ENCODE measurements at places on chromosomes 7 and 10.

DNA sequence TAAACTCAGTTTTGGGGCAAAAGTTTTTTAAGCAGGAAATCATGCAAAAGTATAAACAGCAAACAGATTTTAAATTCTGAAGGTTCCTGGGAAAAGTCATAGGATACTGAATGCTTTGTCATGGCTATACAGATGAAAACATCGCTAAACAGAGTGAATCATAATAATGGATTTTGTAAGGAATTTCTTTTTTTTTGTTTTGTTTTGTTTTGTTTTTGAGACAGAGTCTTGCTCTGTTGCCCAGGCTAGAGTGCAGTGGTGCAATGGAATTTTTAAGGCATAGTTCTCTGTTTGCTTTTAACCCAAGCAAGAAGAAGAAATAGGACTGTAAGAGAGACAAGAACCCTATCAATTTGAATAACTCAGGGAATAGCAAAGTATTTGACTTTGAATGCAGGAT, 285.3 kb downstream of the NRG3 start:
- DNase-seq, result no peak

DNA sequence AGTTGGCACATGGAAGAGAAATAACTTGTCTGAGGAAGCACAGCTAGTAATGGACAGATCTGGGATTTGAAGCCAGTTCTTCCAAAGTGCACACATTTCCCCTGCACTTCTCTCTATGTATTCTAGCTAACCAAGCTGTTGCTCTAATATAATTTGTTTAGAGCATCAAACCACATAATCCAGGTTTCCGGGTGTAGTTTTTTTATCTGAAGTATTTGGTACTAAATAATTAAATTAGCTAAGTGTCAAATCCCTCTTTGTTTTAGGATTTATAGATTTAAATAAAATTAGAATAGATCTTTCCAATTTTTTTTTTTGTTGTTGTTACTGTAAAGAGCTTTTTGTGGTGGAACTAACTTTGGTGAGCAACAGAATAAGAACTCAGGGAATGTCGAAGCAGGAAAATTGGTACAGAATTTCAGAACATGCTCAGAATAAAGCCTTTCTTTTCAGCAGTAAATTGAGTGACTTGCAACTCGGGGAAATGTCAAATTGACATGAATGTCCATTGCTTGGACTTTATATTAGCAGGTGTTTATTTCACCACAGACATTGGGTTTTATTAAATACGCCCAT, 33.7 kb downstream of the CAMK1D start:
- DNase-seq, result no peak

DNA sequence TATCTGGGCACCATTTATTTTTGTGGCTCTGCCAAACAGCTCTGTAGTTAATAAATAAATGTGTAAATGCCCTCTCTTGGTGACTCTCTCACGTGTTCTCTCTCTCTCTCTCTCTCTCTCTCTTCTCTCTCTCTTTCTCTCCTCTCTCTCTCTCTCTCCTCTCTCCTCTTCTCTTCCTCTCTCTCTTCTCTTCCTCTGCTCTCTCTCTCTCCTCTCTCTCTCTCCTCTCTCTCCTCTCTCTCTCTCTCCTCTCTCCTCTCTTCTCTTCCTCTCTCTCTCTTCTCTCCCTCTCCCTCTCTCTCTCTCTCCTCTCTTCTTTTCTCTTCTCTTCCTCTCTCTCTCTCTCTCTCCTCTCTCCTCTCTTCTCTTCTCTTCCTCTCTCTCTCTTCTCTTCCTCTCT, 145.8 kb upstream of the TMEM72 start:
- no peak for DNase-seq

GRCh38 chr10:1020460-1020859, 5.2 kb downstream of the IDI2 start:
- no peak for DNase-seq

- no peak for DNase-seq
Measured at GRCh38 chr7:4468320-4469102, 213.6 kb upstream of the FOXK1 start.

- no peak for DNase-seq
Measured at GRCh38 chr7:22413211-22413610, 56.3 kb upstream of the RAPGEF5 start.

DNA sequence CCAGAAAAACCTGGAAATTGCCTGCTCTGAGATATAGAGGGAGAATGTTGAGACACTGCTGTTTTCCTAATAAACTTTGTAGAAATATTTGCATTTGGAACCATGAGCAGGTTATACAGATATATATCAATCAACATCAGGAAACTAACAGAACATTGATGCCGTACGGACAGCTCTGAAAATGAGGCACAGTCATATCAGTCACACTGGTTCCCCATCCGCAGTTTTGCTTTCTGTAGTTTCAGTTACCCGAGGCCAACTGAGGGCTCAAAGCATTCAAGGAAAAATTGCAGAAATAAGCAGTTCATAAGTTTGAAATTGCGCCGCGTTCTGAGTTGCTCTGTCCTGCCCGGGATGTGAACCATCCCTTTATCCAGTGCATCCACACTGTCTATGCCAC, 137.9 kb downstream of the KLF6 start:
- DNase-seq, result no peak

- DNase-seq, result no peak
Measured at GRCh38 chr7:632831-633210, 93.7 kb upstream of the DNAAF5 start.

DNA sequence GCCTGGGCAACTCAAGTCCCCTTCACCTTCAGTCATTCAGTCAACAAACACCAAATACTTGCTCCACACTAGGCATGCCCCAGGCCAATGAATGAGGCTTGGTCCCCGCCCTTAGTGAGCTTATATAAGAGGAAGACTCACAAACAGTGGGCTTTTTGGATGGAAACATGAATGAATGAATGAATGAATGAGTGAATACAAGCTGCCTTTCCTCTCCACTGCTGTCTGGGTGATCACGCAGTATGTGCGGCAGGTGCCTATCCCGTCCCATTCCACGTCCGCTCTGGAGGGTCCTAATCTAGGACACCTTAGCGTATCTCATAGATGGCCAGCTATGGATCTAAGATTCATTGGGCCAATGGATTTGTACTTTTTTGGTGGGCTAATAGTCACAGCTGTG, 19.8 kb upstream of the GTF2I start:
- no peak for DNase-seq

DNA sequence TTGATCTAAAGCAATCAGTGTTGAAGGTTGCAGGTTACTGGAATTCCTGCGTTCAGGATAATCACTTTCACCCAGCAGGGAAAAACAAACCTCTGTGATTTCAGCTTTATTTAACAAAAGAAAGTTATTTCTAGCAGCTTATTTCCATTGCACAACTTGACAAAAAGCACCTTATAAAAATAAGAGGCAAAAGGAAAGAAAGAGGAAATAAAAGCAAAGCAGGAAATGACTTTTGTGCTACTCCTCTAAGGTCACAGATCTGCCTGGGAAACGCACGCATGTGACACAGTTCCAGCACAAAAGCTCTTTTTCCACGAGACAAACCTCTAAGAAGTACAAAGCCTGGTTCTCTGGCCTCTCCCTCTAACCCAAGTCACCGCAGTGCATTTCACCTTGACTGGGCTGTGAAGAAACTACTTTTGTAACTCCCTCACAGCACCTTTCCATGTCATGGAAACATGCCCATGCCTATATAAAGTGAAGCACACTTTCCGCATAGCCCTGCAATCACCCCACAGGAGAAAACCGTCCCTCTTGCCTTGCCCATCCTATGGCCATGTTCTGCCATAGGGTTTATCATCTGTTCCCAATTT, 870 bp downstream of the ANK3 start:
- no peak for DNase-seq

DNA sequence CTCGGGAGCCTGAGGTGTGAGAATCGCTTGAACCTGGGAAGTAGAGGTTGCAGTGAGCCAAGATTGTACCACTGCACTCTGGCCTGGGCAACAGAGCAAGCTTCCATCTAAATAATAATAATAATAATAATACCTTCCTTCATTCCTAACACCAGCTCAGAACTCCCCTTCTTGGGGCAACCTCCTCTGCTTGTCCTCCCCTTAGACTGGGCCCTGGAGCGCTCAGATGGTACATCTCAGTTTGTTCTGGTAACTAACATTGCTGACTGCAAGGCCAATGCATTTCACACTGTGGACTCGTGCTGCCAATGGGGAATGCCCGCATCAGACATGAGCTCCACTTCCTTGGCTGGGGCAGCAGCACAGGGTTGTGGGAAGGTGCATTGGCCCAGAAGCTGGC, 77.6 kb downstream of the C10orf105 start:
- no peak for DNase-seq

DNA sequence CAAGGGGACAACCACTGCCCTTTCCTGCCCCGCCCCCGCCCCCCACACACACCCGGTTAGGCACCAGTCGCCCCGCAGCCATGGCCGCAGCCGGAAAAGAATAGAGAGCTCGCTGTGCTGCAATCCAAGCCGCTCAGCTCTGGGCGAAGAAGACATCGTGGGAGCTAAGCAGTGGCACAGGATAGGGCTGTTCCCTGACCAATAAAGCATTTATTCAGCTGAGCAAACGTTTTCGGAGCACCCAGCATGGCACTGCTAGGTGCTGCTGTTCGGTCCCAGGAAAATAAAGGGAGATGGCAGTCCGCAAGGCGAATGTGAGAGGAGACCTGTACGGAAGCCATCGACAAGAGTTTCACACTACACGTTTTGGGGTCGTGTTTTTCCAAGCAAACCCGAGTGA, 18.3 kb downstream of the SKIDA1 start:
- DNase-seq, result no peak

GRCh38 chr10:2772816-2773631, 294.3 kb upstream of the PFKP start:
- no peak for DNase-seq

DNA sequence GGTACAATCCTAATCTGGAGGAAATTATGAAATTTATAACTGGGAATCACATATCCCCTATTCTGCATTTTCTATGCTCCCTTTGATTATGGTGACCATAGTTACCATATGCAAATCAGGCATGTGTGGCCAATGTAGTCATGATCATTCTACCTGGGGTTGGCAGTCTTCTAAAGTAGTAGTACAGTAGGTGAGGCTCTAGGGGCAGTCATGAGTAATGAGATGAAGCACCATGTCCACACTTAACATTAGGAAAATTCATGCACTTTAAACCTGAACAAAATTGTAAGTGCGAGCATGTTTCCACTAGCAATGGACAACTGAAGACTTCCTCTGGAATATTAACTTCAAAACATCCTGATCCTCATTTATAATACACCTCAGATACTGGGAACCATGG, 545.9 kb downstream of the SUGCT start:
- DNase-seq, result no peak

GRCh38 chr7:95794917-95795515, 22.7 kb downstream of the DYNC1I1 start:
- DNase-seq, result peak; percentile 31
